Left ventricle myocardium inferior (tissue), 1 donor: ENCODE measurements at places on chromosomes 4 and X.

GRCh38 chr4:150244600-150244999, 166.4 kb downstream of the DCLK2 start:
- DNase-seq: no peak

GRCh38 chrX:30997411-30997810, 74.4 kb downstream of the FTHL17 start:
- DNase-seq: no peak

DNA sequence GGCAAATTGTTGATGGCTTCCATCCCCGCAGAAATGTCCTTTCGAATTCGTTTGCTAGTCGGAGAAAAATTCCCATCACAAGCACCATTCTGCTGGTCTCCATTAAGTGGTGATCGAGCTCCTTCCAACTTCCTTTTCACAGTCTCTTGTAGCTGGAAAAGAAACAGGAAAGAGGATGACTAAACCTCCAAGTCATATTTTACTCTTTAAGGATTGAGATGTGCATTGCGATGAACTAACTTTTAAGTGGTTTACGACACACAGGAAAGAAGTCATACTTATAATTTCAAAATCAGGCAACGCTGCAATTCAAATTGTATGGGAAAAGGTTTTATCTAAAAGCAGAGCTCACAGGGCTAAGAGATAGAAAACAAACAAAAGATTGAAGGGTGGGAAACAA, 225.2 kb downstream of the MGST2 start:
- no peak for DNase-seq

GRCh38 chr4:7263166-7263565, 70.8 kb downstream of the SORCS2 start:
- no peak for DNase-seq

DNA sequence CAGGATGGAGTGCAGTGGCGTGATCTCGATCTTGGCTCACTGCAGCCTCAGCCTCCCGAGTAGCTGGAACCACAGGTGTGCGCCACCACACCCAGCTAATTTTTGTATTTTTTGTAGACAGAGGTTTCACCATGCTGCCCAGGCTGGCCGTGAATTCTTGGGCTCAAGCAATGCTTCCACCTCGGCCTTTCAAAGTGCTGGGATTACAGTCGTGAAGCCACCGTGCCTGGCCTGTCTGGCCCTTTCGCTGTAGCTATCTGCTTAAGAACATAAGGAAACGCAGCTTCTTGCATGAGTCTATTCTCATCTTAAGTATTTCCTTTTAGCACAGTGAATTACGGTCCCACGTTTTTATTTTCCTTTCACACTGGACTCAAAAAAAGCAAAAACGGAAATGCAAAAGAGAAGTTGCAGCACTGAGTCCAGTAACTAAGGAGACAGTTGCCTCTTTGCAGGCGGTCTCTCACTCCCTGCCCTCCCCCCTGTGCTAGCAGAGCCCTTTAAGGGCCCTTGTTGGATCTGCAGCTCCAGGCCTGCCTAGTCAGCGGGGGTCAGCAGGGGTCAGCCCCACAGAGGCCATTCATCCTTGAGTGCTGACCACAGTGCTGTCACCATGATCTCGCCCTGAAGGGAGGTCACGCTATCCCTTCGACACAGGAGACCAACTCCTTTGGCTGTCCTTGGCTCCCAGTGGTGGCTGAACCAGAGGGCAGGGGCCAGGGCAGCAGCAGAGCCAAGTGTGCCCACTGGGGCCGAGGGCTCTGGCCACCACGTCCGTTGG, 21.8 kb upstream of the TBC1D14 start:
- peak; percentile 50 for DNase-seq

- DNase-seq: no peak
Measured at GRCh38 chrX:2483398-2484060, 17.2 kb downstream of the DHRSX start.

- no peak for DNase-seq
Measured at GRCh38 chrX:63511361-63511760, 160.2 kb upstream of the SPIN4 start.

DNA sequence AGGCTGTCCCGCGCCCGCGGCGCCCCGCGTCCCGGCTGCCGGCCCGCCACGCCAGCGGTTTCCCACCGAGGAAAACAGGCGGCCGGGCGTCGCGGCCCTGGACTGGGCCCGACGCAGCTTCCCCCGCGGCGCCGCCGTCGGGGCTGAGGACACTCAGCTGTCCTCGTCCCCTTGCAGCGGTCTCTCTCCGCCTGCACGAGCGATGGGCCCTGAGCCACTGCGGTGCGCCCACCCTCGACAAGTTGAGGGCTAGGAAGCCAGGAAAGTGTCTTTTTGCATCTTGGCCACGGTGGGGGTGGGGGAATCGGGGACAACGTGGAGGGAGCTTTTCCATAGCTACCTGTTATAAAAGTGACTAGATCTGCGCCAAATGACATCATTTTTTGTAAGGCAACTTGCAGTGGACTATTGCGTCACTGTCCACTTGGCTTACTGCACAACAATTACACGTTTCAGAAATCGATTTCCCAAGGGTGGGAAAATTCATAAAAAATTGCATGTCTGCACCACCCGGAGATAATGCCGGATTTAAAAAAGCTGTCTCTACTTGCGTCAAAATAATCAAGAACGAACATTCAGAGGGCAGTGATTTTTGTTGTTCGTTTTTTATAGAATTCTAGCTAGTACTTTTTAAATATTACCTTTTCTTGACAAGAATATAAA, 1.1 kb downstream of the KLHL15 start:
- no peak for DNase-seq

DNA sequence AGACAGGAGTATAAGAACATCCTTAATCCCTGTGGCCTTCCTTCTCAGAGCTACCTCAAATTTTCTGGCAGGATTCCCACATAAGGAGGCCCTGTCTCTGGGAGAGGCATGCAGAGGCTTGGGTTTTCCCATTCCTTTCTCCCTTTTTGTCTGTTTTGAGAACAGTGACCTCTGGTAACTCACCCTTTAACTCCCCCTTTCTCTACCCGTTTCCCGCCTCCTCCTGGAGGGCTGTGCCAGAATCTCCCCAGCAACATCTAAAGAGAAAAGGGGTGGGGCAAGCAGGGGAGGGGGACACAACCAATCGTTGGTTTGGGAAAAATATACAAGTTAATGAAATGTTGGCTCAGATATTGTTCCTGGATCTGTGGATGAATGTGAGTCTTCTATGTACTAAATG, 303.7 kb upstream of the IRS4 start:
- DNase-seq: no peak

GRCh38 chr4:3515646-3516045, 16.6 kb downstream of the LRPAP1 start:
- DNase-seq: peak; percentile 7
